ENCODE measurements at places on chromosomes 5 and 9.

DNA sequence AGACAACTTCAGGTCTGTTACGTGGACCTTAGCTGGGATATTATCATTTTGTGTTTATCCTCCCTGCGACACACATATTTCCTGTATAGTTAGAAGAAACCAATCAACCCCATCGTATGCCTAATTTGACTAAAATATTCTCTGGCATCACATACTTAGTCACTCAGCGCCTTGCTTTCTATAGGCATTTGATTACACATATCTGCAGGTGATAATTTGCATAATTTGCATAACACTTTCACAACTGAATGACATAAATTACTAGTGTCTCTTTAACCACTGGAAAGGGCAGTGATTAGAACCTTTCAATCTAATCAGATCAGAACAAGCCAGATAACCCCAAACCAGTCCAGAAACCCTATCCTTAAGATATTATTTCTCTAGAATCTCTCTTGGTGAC, 390.2 kb downstream of the TLR4 start:
- no peak for DNase-seq

GRCh38 chr9:127786773-127787104, 905 bp downstream of the CDK9 start:
- no peak for DNase-seq

- DNase-seq, result no peak
These were observed 23.9 kb downstream of the ZNF474 start for GRCh38 chr5:122153230-122153629.

DNA sequence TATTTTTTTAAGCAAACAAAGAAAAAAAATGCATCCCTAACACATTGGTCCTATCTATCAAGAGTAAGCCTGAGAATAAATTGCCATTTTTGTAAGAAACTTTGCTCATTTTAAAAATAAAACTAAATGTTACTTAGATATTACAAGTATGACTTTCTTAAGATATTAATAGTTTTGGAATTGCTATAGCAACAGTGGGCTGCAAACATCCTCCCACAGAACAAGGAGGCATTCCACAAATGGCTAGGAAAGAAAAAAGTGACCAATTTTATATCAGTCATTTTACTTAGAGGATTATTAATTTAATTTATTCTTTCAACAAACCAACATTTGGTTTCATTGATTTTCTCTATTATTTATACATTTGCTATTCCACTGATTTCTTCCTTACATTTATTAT, 63.7 kb downstream of the LURAP1L start:
- no peak for DNase-seq

- DNase-seq, result no peak
These were observed 25.3 kb upstream of the TYRP1 start for GRCh38 chr9:12667892-12668291.

GRCh38 chr5:93601071-93601801, 18.2 kb downstream of the NR2F1 start:
- no peak for DNase-seq

Measured in amygdala (tissue), 56 donors.